ENCODE measurements at places on chromosomes 7 and 10.

GRCh38 chr7:93055543-93056107 lies 62.2 kb downstream of the SAMD9 start:
- no peak for DNase-seq

- no peak for DNase-seq
These were observed 220.2 kb downstream of the DGKI start for GRCh38 chr7:137626469-137627067.

- no peak for DNase-seq
These were observed 2.5 kb downstream of the TSPAN15 start for GRCh38 chr10:69453795-69454194.

DNA sequence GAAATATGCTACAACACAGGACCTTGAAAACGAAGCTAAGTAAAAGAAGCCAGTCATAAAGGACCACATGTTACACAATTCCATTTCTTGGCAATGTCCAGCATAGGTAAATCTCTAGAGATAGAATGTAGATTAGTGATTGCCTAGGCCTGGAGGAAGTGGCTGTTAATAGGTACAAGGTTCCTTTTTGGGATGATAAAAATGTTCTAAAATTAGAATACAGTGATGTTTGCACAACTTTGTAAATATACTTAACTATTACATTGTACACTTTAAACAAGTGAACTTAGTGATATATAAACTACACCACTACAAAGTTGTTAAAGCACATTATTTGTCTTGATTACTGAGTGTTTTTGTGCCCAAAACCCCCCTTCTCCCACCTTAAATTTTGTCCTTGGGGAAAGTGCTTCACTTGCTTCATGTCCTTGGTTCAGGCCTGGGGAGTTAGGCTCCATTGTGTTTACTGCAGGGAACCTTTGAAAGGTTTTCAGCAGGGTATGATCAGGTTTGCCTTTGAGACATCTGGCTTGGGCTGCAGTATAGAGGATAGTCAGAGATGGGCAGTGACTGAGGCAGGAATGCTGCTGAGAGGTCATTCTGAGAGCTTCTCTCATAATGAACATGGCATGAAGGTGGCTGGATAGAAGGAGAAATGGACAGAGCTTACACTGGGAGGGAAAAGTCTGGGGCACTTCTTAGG lies 1052.6 kb downstream of the REEP3 start:
- no peak for DNase-seq

DNA sequence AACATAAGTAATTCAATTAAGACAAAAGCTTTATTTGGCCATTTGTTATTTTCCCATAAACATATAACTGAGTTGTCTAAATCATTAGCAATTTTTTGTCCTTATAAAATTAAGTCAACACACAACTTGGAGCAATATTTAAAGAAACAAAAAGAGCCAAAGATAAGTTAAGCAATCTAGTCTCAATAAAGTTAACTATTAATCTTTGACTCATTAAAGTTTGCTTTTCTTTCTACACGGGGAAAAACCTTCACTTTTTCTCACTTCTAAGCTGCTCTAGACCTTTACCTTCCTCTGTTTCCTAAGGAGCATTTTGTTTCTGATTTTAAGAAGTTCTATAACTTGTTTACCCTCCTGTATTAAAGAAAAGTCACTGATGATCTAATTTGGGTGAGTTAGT lies 867.1 kb upstream of the PHF14 start:
- DNase-seq, result no peak

- no peak for DNase-seq
These were observed 289.6 kb downstream of the POM121L12 start for GRCh38 chr7:53325061-53325460.

DNA sequence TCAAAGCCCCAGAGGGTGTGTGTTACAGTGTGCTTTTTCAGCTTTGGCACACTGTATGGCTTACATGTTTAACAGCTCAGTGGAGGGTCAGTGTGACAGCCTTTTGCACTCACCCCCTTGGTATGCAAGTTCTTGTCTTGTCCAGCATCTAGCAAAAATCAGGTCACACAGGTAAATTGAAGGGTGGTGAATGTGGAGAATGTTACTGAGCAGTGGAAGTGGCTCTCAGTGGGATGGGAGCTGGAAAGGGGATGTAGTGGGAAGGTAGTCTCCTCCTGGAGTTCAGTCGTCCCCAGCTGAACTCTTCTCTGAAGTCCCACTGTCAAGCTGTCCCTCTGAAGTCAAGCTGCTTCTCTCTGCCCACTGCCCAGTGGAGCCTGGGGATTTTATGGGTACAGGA lies 21.0 kb upstream of the C10orf90 start:
- no peak for DNase-seq

- no peak for DNase-seq
These were observed 275.4 kb downstream of the PARD3 start for GRCh38 chr10:34539533-34540315.

Measured in RWPE2 (cell line).